ENCODE measurements at places on chromosomes 7 and 10.

DNA sequence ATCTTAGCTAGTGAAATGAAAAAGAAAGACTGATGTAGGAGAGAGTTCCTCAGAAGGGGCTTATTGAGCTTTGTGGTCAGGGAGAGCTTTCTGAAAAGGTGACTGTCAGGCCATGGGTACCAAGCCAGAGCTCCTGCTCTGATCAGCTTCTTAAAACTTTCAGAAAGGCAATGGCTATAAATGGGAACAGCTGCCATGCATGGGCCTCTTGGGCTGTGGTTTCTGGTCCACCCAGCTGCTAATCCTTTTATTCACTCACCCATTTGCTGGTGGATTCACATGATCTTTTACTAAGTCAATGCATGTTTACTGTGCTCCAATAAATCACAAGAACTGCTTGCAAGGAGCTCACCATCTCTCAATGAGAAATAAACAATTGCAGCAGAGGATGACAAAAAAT is 60.1 kb upstream of the ZPBP start:
- no peak for DNase-seq

- no peak for DNase-seq
Observed at GRCh38 chr7:28065308-28065707, 115.3 kb downstream of the JAZF1 start.

DNA sequence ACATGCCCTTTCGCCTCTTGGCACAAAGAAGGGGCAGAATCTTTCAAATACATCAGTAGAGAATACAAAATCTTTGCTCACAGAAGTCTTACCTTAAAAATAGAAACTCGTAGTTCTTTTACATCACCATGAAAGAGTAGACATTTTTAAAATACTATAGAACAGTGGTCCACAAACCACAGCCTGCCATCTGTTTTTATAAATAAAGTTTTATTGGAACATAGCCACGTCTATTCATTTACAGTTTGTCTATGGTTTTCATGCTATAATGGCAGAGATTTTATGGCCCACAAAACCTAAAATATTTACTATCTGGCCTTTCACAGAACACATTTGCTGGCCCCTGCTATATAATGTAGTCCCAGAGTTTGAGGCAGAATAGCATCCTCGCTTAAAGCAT is 46.1 kb upstream of the CABCOCO1 start:
- DNase-seq: no peak

DNA sequence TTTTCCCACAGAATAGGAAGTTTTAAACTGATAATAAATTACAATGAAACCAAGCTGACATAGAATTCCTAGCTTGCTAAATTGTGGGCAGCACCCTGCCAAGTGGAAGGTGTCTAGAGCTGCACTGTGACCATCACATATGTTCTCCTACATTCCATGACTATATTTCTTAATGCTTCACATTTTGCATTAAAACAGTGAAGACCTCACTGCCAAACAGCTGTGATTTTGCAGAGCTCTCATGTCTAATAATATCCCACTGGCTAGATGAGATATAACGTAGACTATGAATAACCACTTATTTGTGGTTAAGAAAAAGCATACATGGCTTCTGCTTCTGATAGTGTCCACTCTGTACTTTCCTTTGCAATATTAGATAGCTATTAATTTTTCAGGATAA is 228.3 kb upstream of the TEX47 start:
- DNase-seq: no peak

GRCh38 chr7:95725205-95725604 is 47.1 kb upstream of the DYNC1I1 start:
- no peak for DNase-seq

GRCh38 chr10:3879073-3879472 is 94.1 kb upstream of the KLF6 start:
- no peak for DNase-seq

DNA sequence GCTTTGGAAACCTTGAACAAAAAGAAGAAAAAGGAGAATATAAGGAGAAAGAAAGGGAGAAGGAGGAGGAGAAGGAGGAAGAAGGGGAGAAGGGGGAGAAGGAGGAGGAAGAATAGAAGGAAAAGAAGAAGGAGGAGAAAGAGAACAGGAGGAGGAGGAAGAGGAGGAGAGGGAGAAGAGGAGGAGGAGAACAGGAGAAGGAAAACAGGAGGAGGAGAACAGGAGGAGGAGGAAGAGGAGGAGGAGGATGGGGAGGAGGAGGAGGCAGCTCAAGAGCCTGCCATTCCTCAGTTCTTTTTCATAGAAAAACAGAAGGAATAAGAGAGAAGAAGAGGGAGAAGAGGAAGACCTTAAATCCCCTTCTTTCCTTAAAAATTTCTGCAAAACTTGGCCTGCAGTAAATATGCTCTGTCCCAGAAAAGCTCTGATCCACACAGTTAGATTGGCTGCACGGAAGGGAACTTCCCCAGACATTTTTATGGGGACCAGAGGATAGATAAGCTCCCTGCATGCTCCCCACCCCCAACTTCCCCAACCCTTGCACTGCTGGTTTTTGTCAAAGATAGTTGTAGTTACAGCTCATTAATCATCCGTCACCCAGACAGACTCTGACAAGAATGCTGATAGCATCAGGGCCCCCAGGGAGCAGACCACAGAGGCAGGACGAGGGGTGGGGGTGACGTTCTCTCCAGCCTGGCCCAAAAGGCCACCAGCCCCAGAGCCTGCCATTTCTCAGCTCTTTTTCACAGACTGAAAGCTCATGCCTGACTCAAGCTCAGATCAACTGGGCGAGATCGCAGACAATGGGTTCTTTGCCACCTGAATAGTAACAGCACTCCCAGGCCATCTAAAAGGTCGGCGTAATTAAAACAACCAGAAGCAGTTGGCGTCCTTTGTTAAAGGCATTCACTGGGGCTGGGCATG is 34.5 kb upstream of the LYZL1 start:
- DNase-seq: no peak

DNA sequence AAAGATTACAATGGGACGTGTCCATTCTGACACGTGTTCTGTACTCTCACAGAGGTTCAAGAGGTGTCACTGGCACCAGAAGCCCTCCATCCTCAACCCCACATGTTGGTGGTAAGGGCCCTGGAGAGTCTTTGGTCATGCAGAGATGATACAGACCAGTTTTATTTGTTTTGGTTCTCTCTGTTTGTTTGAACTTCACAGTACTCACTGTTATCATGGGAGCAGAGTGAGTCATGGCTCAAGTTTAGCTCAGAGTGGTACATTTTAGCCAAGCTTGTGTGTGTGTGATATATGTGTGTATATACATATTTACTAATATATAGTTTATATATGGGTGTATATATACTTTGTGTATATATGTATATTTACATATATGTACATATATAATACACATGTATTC is 935.6 kb downstream of the GRID1 start:
- no peak for DNase-seq

- DNase-seq: no peak
Observed at GRCh38 chr7:32250471-32251260, 180.5 kb upstream of the PDE1C start.

GRCh38 chr10:17427201-17427600 is 27.2 kb downstream of the ST8SIA6 start:
- DNase-seq: no peak

DNA sequence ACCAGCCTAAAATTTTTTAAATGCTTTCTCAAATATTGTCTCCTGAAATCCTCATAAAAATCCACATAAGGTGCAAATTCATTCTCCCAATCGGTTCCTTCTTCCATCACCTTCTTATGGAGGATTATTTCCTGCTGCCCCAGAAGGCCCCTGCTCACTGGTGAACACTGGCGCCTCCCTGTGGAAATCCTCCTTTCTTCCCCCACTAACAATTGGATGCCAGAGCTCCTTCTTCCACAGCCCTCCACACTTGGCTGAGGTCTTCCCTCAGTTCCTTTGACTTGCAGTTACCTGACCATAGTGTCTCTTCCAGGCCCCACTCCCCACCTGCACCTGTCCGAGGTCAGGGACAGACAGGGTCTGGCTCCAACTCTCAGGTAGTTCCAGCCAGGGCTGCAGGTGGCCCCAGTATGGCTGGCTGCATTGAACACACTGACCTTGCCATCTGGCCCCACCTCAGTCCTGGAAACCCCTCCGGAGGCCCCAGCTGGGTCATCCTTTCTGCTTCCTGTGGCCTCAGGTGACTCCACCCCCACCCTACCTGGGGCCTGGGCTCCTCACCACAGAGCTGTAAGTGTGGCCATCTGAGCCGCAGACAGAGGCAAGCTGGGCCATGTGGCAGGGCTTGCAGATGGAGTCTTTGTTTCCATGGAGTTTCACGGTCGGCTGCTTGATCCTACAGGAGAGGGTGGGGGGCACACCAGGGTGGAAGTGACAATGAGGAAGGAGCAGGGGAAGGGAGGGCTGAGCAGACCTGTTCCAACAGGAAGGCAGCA is 18.4 kb downstream of the SPOCK2 start:
- no peak for DNase-seq

GRCh38 chr7:67843001-67843565 is 846.5 kb downstream of the TYW1 start:
- DNase-seq: no peak

DNA sequence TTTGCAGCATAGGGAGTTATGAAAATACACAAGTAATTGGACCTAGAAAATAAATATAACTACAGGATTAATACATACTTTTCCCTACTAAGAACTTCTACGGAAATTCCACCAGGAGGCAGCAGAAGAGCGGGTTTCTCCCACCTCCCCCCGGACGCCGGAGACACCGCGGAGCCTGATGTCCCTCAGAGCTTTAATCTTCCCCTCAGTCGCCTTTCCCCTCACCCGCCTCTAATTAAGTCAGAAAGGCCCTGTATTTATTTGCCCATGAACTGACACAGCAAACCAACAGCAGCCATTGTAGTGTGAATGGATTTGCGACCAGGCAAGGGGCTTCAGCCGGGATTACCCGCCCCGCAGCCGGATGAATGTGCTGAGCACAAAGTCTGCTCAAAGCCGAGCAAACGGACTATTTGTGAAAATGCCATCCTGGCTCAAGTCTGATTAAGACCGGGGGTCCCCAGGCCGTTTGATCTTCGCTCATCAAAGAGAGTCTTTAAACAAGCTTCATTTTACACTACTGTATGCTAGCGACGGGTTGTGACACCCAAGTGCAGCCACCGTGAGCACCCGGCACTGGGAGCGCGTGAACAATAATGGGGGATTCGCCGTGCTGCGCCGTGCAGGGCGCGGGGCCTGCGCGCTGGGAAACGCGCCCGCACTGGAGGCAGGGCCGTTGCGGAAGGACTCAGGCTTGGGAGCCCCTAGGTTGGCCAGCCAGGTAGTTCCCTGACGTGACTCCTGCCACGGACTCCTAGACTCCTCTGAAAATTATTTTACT is 5.6 kb upstream of the DKK1 start:
- peak; percentile 1 for DNase-seq

- no peak for DNase-seq
Observed at GRCh38 chr7:139680676-139681462, 96.9 kb downstream of the HIPK2 start.

GRCh38 chr10:114642729-114643128 is 15.3 kb downstream of the ABLIM1 start:
- no peak for DNase-seq

- no peak for DNase-seq
Observed at GRCh38 chr10:72784551-72785351, 92.8 kb downstream of the MCU start.

GRCh38 chr7:55786901-55787300 is 75.7 kb downstream of the SEPTIN14 start:
- no peak for DNase-seq

DNA sequence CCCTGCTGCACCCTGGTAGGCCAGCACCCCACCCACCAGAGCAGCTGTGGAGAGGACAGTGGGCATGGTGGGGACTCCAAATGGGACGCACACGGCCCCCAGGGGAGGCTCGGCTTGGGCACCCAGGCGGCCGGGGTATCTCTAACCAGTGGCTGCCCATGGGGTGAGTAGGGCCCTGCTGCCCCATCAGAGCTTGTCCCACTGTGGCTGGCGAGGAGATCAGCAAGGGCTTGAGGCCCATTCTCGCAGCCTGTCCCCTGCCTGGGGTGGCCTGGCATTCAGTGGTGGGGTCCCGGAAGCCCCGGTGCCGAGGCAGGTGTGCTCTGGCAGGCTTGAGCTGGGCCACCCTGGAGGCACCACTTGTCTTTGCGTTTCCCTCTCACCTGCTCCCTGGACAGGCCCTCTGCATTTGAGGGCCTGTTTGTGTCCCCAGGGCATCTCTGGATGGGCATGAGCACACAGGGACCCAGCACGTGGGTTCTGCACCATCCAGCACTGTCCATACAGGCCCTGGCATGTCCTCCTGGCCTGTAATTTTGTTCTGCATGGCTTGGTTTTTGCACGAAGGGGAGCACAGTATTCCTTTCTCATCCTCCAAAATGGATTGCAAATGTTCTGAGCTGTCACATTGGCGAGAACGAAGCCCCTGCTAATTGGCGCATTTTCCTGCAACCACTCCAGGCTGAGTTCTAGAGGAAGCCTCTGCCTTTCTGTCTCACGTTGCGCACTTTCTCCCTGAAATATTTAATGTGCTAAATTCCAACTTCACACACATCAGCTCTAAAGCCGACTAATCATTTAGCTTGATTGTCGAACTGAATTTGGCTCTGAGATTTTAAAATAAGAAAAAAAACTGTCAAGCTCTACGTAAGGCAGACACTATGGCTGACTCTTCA is 27.2 kb downstream of the PWWP2B start:
- DNase-seq: no peak

DNA sequence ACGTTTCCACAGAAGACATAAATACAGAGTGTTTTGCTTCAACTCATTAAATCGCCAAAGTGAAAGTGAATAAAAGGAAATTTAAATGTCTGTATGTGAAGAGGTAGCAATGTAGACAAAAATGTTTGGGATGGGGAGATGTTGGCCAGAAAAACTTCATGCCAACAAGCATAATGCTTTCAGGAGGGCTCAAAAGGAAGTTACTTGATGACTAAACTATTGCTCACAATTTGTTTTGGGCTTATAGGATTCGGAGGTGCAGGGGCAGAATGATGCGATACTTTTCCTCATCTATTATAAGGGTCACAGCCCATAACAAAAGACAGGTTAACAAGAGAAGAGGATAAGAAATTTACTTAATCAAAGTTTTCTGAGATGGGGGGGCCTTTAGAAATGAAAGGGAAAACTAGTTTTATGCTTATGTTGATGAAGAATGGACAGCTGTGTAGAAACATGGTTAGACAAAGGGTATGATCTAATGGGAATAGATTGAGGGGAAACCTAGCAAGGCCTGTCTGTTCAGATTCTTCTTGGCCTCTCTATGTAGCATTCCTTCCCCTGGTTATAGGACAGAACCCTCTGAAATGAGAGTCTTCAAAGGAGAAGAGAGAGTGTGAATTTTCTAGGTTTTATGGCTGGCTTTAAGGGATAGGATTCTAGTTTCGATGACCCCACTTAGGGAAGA is 898.6 kb downstream of the LRMDA start:
- no peak for DNase-seq

GRCh38 chr7:1081931-1082401 is 5.9 kb upstream of the GPER1 start:
- no peak for DNase-seq

GRCh38 chr10:31522820-31523219 is 203.8 kb downstream of the ZEB1 start:
- no peak for DNase-seq

- no peak for DNase-seq
Observed at GRCh38 chr7:100590077-100590737, 4.1 kb downstream of the FBXO24 start.

- DNase-seq: no peak
Observed at GRCh38 chr10:17122052-17122451, 7.6 kb downstream of the CUBN start.
